Glomerular endothelial cell (primary cell): ENCODE measurements at places on chromosomes 1 and 21.

DNA sequence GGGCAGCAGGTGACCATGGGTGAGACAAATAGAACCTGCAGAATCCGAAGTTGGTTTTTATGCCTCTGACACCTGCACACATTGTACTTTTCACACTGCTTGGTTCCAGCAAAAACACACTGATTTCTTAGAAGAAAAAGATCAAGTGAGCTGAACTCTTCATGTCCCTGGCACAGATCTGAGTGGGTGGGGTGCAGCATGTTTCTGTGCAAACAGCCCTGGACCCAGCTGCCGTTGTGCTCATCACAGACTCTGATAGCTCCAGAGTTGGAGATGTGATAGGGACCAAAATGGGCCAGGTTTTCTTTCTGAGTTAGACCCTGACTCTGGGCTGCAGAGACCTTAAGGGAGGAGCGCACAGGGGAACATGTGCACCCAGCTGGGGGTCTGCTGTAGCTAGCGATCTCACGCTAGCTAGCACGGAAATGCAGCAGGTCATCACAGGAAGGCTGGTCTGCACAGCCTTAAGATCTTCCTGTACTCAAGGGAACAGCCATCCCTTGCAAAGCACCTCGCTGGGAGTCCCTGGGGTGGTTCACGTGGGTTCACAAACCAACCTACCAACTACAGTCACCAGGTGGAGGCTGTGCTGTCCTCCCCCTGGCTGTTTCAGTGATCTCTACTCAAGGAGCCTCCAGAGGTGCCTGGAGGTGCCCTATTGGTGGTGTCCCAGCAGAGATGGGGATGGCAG, 291.1 kb downstream of the PTPRU start:
- no peak for DNase-seq

- DNase-seq: no peak
Measured at GRCh38 chr21:39114871-39115575, 68.2 kb downstream of the PSMG1 start.

DNA sequence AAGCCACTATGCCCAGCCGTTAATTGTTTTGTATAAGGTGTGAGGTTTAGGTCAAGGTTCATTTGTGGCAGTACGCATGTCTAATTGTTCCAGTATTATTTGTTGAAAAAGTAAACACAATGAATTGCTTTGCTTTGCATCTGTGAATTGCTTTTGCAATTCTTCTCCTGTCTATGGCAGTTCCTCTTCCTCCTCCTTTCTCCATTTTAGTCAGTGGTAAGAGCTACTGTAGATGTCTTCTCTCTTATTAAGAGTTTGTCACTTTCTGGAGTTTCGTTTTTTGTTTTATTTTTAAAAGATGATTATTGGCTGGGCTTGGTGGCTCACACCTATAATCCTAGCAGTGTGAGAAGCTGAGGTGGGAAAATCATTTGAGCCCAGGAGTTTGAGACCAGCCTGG, 29.2 kb downstream of the C1orf185 start:
- no peak for DNase-seq

DNA sequence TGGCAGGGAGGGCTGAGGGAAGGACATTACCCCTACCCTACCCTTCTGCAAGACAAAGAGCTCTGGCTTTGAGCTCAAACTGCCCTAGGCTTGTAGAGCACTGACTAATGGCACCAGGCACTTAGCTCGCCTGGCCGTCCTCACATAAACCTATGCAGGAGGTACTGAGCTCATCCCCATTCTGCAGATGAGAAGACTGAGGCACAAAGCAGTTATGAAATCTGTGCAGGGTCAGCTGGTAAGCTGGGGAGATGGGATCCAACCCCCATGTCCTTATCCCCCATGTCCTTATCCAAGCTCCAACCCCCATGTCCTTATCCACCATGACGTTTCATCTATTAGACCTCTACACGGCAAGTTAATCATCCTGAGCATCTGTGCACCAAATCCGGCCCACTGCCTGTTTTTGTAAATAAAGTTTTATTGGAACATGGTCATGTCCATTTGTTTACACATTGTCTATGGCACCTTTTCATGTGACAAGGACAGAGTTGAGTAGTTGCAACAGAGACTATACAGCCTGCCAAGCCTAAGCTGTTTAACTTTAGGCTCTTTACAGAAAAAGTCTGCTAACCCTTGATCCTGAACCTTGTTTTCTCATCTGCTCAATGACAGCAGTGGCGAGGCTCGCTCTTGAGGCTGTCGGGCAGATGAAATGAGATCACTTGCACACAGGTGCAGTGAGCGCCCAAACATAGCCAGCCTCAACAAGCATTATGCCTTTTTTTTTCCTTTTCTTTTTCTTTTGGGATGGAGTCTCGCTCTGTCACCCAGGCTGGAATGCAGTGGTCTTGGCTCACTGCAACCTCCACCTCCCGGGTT, 86.8 kb downstream of the FBXO2 start:
- DNase-seq: no peak

- no peak for DNase-seq
Measured at GRCh38 chr1:167231873-167232450, 11.3 kb downstream of the POU2F1 start.

GRCh38 chr21:45125357-45125756, 51.0 kb downstream of the ADARB1 start:
- no peak for DNase-seq

DNA sequence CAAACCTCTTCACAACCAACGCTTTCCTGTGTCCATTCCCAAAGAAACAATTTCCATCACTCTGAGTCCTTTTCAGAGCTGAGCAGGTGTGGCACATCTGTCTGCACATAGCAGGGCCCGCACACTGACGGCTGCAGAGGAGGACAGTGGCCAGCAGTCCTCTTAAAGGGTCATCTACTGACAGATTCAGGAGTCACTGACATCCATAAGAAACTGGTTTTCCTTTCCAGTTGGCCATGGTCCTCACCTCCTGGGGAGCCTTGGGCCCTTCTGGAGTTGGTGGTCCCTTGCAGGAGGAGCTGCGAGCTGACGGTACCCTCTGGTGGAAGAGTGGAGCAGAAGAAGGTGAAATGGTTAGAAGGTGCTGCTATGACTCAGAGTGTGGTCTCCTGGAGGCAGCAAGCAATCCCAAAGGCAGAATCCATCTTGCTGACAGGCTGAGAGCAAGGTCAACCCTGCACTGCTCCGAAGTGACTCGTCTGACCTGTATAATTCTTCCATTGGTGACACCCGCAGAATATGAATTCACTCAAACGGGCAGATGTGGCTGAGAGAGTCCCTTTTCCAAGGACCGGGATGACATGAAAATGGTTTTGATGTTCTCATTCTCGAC, 278.5 kb upstream of the C1orf174 start:
- DNase-seq: no peak

- no peak for DNase-seq
Measured at GRCh38 chr21:18468790-18469189, 65.2 kb upstream of the TMPRSS15 start.

DNA sequence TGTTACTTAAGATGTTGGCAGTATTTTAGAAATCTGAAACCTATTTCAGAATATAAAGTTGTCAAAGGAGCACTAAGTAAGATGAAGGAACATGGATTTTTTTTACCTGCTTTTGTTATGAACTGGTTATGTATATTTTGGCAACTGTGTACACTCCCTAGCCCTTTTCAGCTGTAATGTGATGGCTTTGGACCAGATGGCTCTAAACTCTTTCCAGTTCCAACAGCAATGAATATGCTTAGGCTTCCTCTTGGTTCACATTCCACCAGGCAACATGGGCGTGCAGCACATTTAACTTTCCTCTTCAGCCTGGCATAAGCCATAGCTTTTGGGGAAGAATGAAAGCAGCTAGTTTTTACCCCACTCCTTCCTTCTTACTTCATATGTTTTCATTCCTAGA, 95.6 kb upstream of the ADAMTS5 start:
- DNase-seq: no peak

DNA sequence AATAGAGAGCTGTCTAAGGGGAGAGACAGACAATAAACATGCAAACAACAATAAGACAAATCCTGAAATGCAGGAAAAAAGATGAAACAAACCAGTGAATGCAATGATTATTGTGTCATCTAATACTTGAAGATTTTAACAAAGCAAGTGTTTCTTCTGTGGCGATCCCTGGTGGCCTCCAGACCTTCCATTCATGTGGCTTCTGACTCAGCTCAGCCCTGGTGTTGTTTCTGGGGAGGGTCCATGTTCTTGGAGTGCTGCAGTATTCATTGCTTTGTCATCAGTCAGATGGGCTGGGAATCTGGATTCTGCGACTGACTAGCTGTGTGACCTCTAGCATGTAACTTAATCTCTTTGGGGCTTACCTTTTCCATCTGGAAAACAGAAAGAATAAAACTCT, 1.5 kb upstream of the C2CD4D start:
- no peak for DNase-seq

- no peak for DNase-seq
Measured at GRCh38 chr21:32325706-32326105, 27.1 kb downstream of the MRAP start.

GRCh38 chr1:156525856-156526489, 25.4 kb upstream of the MEF2D start:
- no peak for DNase-seq

GRCh38 chr1:193909406-193910082, 723.1 kb upstream of the B3GALT2 start:
- no peak for DNase-seq

- DNase-seq: peak; percentile 92
Measured at GRCh38 chr1:113456967-113457366, 66.7 kb downstream of the MAGI3 start.

DNA sequence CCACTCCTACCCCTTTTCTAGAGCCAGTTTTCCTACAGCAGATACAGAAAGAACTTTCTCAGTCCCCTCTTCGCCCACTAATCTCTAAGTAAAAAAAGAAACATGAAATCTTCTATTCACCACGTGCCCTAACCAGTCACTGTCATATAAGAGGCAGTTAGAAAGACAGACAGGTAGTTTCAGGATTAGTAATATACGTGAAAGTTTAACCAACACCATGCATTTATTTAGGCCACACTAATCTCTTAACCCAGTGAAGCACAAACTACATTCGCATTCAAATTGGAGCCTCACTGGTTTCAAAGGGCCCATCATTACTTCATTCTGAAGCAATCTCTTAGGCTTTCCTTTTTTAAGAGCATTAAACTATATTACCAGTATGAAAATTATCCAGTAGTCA, 10.1 kb downstream of the GPATCH2 start:
- no peak for DNase-seq

- DNase-seq: no peak
Measured at GRCh38 chr1:174942547-174943255, 57.0 kb upstream of the CACYBP start.

DNA sequence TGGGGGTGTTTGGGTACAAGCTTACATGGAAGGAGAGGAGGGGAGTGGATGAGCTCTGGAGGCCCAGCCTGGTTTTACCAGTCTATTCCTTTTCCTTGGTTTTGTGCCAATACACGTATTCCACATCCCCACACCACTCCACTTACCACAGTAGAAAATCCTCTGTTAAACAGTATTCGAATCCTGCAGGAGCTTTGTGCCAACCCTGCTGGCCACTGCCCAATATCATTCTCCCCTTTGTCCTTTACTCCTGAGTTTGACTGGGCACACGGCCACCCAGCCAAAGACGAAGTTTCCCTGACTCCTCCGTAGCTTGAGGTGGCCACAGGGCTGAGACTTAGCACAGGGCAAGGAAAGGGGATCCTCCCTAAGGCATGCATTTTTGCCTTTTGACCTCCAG, 61.6 kb downstream of the TMCO4 start:
- DNase-seq: no peak

- no peak for DNase-seq
Measured at GRCh38 chr1:227314014-227314848, 4.1 kb downstream of the CDC42BPA start.
